ENCODE measurements at places on chromosomes 11 and 22.

GRCh38 chr11:47860536-47860935, 12.4 kb upstream of the NUP160 start:
- no peak for DNase-seq

- no peak for DNase-seq
These were observed 192.6 kb upstream of the NAV2 start for GRCh38 chr11:19519912-19520641.

DNA sequence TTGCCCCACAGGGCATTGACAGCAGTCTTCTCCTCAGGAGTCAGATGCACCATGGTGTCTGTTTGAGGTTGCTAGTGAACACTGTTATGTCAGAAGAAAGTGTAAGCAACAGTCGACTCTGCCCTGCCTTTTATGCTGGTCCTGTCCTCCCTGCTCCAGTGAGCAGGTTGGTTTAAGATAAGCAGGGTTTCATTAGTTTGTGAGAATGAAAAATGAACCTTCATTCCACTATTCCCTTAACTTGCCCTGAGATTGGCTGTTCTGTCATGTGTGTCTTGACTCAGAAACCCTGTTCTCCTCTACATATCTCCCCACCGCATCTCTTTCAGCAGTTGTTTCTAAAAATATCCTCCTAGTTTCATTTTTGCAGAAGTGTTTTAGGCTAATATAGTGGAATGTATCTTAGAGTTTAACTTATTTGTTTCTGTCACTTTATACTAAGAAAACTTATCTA, at the start of gene HBD:
Gene HBD (minus strand): TSS at position 103 of the 454 bp plus-strand sequence. CDS start 50 bp downstream, at position 53.
- no peak for DNase-seq

DNA sequence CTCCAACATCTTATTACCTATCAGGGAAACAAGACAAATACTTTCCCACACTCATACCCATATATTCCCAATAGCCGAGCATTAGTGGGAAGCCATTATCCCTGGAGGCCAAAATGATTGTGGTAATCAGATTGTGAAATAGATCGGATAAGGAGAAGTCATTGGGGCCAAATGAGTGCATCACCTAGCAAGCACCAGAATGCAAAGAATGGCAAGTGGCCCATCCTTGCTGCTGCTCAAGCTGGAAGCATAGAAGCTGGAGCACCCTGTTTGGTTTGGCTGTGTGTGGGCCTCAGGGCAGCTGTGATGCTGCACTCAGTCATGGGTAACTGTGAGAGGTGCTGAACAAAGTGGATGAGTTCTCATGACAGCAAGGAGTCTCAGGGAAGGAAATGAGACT, 18.7 kb upstream of the DBX1 start:
- DNase-seq: peak; percentile 10

GRCh38 chr11:36564376-36565030, 3.3 kb upstream of the RAG1 start:
- DNase-seq: peak; percentile 65

- no peak for DNase-seq
These were observed 38.3 kb downstream of the TSPAN18 start for GRCh38 chr11:44765026-44765595.

GRCh38 chr11:130470832-130471706, 22.6 kb downstream of the ADAMTS15 start:
- DNase-seq: no peak

- no peak for DNase-seq
These were observed 69.3 kb downstream of the PIWIL4 start for GRCh38 chr11:94636388-94636949.

GRCh38 chr11:117823294-117823945, 1.1 kb downstream of the FXYD2 start:
- no peak for DNase-seq

- DNase-seq: peak; percentile 80
These were observed 27.0 kb upstream of the AMOTL1 start for GRCh38 chr11:94741022-94741679.

GRCh38 chr22:35582218-35582860, 34.8 kb downstream of the MB start:
- no peak for DNase-seq

DNA sequence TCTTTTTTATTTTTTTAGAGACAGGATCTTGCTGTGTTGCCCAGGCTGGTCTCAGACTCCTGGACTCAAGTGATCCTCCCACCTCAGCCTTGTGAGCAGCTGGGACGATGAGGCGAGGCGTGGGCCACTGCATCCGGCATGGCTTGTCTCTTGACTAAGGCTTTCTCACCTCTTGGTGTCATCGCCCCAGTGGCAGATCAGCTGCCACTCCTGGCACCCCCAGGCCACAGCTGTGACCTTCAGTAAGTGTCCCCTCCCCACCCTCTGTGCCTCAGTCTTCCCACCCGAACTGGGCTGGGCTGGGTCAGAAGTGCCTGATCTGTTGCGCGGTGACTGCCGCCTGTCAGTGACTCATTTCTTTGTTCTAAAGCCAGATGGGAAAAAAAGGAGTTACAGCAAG, 3.6 kb downstream of the SYNGR1 start:
- peak; percentile 35 for DNase-seq

DNA sequence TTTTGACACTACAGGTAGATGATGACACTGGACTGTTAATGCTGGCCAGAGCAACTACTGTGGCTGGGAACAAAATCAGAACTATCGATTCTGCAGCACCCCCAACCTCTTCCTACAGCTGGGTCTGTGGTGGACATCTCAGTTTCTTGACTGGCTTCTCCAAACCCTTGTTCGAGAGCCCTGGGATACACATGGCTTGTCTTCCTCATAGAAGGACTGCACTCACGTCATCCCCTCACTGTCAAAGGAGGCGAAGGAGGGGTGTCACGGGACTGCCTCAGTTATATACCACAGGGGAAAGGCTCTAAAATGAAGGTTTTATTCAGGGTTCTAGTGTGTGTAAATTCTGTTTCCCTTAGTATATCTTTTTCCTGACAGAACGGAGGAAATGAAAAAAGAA, 44.9 kb downstream of the PITPNB start:
- DNase-seq: no peak

GRCh38 chr11:70566768-70567530, 168.6 kb downstream of the CTTN start:
- DNase-seq: no peak

GRCh38 chr11:44017443-44018126, 30.2 kb upstream of the ACCSL start:
- no peak for DNase-seq

DNA sequence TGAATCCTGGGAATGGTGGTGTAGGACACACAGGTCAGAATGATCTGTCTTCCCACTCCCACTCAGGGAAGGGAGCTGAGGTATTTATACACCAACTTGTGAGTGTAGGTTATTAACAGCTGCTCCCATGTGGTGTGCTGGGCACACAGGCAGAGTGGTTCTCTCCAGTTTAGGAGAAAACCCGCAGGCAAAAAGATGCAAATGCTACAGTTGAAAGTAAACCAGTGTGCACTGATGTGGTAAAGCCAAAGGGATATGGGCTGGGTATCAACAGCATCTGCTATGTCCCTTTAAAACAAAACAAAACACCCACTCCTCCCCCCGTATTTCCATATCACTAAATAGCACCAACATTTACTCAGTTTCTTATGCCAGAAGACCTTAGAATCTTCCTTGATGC, 75.4 kb upstream of the SYT13 start:
- DNase-seq: no peak

GRCh38 chr22:41781507-41781906, 19.0 kb upstream of the CCDC134 start:
- no peak for DNase-seq

- DNase-seq: peak; percentile 72
These were observed 12.7 kb downstream of the MAFF start for GRCh38 chr22:38214302-38215056.

- DNase-seq: no peak
These were observed 4.0 kb downstream of the TECTA start for GRCh38 chr11:121105063-121105480.

- DNase-seq: no peak
These were observed 9.9 kb upstream of the TTLL1 start for GRCh38 chr22:43099095-43099494.

- DNase-seq: no peak
These were observed 281.7 kb downstream of the LRRC4C start for GRCh38 chr11:41177791-41178190.

GRCh38 chr11:32414925-32415324, 20.4 kb downstream of the WT1 start:
- no peak for DNase-seq
